ENCODE measurements at places on chromosomes 3 and 15.

- peak; percentile 11 for DNase-seq
These were observed 178.8 kb upstream of the STAC start for GRCh38 chr3:36201546-36201945.

DNA sequence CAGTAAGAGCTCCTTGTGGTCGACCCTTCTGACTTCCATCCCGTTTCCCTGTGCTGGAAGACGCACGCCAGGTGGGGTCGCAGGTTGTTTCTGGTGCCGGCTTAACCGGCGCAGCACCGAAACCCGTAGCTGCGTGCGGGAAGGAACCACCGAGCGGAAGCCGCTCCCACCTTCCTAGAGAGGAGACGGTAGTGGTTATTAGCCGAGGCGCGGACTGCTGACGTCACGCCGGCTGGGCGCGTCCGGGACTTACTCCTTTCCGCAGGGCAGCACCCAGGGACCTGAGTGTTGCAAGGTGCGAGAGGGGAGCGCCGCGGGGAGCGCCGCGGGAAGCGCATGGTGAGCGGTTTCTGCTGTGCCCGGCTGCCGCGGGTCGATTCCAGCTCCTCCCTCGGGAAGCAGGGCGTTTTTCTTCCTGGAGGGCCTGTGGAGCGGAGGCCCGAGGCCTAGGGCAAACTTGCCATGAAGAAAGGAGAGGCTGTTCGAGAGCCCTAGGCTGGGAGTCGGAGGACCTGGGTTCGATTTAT, at the start of gene ZNF501:
Gene ZNF501, plus strand, starts transcription at position 252 of the 527 bp plus-strand sequence. CDS start 4,787 bp downstream, outside the sequence.
- peak; percentile 94 for DNase-seq

DNA sequence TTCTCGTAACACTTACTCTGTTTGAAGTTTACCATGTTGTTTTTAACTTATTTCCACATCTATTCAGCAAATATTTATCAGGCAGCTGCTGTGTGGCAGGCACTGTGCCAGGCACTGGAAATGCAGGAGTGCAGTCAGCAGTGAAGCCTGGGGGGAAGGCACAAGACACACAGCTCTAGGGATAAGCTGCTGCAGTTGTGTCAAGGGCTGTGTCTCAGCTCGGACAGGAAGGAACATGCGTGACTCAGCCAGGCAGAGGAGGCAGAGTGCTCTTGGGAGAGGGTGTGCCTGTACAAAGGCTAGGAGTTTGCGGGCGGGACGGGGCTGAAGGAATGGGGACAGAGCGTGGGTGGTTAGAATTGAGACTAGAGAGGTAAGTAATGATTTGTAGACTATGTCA, 24.7 kb downstream of the LYSMD4 start:
- peak; percentile 19 for DNase-seq

DNA sequence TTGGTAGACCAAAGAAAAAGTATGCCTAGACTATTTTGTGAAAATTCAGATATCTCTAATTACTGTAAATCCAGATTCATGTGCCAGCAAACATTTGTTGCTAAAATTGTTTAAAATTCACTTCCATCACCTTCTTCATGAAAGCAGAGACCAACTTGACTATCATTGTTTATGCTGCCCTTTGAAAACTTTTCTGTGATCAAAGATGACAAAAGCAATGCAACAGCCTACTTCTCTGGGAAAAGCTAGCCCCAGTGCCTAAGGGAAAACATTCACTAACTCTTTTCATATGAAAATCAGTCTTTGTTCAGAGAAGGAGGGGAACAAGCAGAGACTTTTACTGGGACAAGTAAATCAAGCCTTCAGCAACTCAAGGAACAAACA, 178.0 kb upstream of the P2RY1 start:
- peak; percentile 82 for DNase-seq

GRCh38 chr3:194323785-194324735, 27.1 kb downstream of the CPN2 start:
- DNase-seq, result no peak

DNA sequence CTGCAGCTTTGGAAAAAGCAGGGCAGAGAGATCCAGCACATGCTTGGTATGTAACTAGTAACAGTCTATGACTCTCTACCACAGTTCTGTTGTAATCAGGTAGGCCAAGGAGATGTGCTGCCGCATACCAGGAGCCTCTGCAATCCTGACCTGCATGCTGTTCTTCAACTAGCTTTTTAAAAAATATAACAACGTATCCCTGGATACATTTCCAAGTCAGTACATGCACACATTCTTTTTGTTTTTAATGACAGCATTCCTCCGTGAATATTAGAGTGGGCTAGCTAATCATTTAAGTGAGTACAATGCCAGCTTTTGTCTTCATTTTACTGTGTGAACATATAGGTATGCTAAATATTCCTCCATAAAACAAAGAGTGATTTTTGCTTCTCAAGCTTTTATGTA, 437.8 kb downstream of the RBMS3 start:
- DNase-seq, result no peak

DNA sequence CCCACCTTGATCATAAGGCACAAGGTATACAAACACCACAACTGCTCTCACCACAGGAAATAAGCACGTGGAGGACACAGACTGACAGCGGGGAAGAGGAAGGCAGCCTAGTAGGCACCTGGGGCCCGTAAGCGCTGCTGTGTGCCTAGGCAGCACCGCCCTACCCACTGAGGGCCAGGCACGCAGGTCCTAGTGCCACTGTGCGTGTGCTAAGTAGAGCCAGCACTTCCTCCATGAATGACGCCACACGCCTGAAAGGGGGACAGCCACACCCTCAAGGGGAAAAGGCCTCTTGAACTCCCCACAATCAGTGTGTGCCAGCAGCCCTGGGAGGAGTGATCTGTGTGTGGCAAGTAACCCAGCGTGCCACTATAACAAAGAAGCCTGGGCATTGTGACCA, 73.0 kb downstream of the ATP1B3 start:
- no peak for DNase-seq

GRCh38 chr15:29044503-29044901, 158.7 kb downstream of the APBA2 start:
- no peak for DNase-seq

DNA sequence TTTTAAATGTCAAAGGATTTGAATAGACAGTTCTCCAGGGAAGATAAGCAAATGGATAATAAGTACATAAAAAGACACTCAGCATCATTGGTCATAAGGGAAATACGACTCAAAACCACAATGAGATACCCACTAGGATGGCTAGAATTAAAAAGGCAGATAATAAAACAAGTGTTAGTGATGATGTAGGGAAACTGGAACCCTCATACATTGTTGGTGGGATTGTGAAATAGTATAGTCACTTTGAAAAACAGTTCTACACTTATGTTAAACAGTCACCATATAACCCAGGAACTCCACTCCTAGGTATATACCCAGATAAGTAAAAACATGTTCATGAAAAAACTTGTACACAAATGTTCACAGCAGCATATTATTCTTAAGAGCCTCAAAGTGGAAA, 72.5 kb downstream of the GPR156 start:
- DNase-seq, result no peak

DNA sequence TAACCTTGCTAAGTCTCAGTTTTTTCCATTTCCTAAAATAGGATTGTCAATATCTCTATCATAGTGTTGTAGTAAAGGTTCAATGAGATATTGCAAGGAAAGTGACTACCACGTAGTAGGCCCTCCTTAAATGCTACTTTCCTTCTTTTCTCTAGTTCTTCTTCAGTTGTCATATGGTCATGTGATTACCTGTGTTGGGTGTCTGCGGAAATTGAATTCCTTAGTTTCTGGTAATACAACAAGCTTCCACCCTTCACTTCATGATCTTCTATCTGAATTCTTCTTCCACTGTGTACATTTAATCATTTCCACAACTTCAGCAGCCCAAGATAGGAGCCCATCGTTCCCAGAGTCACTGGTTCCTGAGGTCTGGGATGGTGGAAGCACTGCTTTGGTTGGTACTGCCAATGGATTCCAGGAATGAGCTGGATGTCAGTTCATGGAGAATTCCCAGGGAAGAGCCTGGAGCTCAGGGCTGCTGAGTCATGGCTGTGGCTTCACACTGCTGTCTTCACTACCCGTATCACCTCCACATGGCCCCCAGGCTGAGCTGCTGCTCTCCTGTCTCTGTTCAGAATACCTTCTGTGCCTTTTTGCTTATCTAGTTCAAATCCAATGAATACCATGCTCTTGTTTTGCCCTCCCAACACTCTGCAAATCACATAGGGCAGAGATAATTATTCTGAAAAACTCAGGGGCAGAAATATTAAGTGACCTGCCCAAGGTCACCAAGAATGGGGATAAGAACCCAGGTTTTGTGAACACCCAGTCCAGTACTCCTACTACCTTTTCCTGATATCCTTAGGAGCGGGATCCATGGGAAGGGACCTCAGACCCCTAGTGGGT, 98.6 kb downstream of the RPL39L start:
- DNase-seq, result peak; percentile 67

GRCh38 chr3:140994316-140994715, 52.7 kb downstream of the SLC25A36 start:
- no peak for DNase-seq

GRCh38 chr3:122916580-122916979, 111.0 kb downstream of the SEMA5B start:
- no peak for DNase-seq

DNA sequence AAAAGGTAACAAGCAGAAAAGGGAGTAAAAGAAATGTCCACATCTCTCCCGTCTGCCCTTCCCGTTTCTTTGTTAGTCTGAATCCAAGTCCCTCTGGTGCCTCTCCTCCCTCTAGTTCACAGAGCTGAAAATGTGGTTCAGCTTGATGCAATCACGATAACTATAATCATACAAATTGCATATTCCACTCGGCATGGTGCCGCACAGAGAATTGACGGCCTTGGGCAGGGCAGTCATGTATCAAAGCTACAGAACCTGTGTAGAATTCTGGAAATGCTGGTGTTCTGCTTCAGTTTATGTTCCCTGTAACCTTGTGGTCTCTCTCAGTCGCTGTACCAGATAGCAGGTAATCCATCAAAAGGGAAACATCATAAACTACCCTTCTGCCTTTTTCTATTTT, 562.9 kb upstream of the CBLB start:
- no peak for DNase-seq

- no peak for DNase-seq
These were observed 79.1 kb downstream of the FOXP1 start for GRCh38 chr3:71504250-71505036.

- DNase-seq, result peak; percentile 55
These were observed 778 bp upstream of the AP4E1 start for GRCh38 chr15:50907601-50908208.

DNA sequence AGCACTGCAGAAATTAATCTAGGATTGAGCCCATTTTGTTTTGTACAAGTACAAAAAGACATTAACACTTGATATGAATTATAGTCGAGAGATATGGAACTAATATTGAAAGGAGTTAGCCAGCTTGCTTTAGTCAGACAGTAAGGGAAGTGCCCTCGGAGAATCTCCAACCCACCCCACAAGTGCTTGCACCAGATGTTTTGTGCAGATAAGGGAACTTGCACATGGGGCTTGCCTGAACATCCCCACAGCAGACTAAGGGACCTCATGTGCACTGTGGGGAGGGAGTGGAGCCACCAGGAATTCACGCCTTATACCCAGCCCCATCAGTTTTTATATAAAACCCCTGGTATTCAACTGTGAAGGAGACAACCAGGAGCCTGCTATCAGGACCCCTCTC, 122.3 kb downstream of the EFHB start:
- DNase-seq, result no peak

GRCh38 chr15:47523681-47524475, 193.4 kb upstream of the SEMA6D start:
- no peak for DNase-seq

GRCh38 chr3:149090907-149091306, 4.6 kb upstream of the HLTF start:
- DNase-seq, result no peak

DNA sequence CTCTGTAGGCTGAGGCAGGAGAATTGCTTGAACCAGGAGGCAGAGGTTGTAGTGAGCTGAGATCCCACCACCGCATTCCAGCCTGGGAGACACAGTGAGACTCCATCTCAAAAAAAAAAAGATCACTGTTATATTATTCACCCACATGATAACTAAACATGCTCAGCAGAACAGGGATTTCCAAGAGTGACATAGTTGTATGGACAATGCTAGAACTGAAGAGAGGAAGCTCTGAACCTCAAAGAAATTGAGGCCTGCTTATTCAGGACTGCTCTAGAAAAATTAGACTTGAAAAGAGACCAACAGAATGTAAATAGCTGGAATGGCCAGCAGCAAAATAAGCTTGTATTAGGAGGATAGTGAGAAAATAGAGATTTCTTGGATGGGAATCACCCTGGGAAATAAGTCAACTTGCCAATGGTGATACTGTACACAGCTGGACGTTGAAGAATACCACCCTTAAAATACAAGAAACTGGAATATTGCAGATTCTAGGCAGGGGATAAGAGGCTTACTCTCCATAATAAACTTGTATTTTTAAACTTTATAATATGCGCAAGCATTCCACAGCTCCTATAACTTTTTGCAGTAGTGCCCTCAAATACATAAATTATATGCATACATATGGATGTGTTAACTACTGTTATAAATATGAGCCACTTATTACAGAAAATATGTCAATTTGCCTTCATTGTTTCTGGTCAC, 28.2 kb downstream of the PIK3CB start:
- DNase-seq, result no peak

DNA sequence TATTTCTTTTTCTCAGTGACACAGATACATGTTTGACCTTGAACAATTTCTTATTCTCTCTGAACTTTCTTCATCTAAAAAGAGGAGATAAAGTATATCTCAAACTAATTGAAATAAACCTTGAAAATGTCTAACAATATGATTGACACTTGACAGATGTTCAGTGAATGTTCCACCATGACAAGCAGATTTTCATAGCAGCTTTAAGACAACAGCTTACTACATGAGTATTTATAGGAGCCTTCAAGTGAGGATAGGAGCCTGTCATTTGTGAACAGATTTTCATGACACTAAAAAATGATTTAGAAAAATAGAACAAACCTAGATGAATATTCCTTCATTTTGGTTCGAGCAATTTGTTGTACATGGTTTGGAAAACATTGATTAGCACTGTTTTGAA, 13.3 kb downstream of the SYN2 start:
- no peak for DNase-seq

- no peak for DNase-seq
These were observed 28.4 kb downstream of the TMEM40 start for GRCh38 chr3:12730506-12731242.

DNA sequence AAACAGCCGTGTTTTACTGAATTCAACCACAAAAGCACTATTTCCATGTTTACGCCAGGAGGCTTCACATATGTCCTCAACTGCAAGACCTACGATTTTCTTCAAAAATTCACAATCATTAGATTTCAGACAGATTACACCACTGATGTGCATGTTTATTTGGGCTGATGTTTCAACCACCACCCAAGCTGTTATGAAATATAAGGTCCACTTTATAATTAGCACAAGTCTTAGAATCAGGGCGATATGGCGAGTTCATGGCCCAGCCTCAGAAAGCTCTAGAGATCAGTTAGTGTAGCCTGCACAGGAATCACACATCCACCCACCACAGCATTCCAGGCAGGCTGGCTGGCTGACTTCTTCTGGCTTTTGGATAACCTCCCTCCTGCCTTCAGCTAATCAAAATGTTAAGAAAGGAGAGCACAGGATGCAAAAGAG, 15.4 kb downstream of the SH3BP5 start:
- peak; percentile 52 for DNase-seq

- peak; percentile 48 for DNase-seq
These were observed 1.2 kb downstream of the KLF13 start for GRCh38 chr15:31327669-31328427.
